ENCODE measurements at places on chromosomes 12 and 14.

GRCh38 chr12:47095446-47096236 is 15.9 kb upstream of the AMIGO2 start:
- DNase-seq, result peak; percentile 91

DNA sequence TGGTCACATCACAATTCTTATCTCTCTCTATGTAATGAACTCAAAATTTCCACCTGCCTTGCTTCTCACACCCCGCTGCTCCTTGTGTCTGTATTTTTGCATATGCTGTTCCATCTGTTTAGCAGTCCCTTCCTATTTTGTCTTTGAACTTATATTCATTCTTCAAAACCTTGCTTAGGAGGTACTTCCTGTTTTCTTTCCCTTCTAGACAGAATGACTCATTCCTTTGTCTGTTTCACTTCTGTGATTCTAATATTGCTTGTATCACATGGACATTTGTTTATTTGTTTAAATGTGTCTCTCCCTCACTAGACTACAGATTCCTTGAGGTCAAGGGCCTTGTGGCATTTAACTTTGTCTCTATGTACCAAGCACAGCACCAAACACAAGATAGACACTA is 424.2 kb downstream of the ETNK1 start:
- DNase-seq, result peak; percentile 15

DNA sequence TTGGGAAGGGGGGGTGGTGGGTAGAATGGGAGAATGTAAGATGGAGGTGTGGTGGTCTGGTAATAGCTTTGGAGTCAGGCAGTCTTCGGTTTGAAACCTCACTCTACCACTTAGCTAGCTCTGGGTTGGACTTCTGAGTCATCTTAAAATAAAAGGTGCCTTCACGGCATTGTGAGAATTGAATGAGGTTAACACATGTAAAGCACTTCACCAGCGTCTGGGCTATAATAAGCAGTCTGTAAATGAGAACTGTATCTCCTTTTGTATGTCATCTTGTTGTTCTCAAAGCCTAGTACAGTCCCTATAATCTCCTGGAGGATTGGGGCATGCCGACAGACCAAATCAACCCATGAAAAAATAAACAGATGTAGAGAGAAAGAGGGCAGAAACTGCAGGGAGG is 11.2 kb downstream of the C2CD5 start:
- no peak for DNase-seq

GRCh38 chr14:69263771-69264170 is 3.8 kb downstream of the GALNT16 start:
- DNase-seq, result no peak

DNA sequence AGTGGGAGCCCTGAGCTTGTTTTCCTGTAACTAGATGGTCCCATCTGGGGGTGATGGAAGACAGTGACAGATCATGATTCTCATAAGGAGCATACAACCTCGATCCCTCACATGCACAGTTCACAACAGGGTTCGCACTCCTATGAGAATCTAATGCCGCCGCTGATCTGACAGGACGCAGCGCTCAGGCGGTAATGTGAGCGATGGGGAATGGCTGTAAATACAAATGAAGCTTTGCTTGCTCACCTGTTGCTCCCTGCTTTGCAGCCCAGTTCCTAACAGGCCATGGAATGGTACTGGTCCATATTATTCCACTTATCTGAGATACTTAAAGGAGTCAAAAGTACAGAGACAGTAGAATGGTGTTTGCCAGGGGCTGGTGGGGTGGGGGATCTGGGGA is 9.9 kb upstream of the CEP83 start:
- DNase-seq, result no peak

Measured in M059J (cell line).